ENCODE measurements at places on chromosomes 13 and 19. TPM values are rescaled to one million over a fixed set of nuclear protein-coding genes. Genes with fewer than 3 reads are reported as not detected.

The COL5A3 gene
- 0.34 TPM for total RNA-seq

The SPINT2 gene
- 3.3 TPM for total RNA-seq

The CYP2S1 gene
- total RNA-seq: 1.3 TPM

The LIM2 gene
- not detected for total RNA-seq

The HSPB6 gene
- 22.5 TPM for total RNA-seq

The SHD gene
- total RNA-seq: not detected

The TMEM150B gene
- not detected for total RNA-seq

The CEACAM19 gene
- 3.3 TPM for total RNA-seq

The PBX4 gene
- 3.2 TPM for total RNA-seq

The KASH5 gene
- total RNA-seq: not detected

The VSIG10L gene
- 0.17 TPM for total RNA-seq
